Fibroblast of the conjunctiva (primary cell): ENCODE measurements at places on chromosomes 2 and 18.

DNA sequence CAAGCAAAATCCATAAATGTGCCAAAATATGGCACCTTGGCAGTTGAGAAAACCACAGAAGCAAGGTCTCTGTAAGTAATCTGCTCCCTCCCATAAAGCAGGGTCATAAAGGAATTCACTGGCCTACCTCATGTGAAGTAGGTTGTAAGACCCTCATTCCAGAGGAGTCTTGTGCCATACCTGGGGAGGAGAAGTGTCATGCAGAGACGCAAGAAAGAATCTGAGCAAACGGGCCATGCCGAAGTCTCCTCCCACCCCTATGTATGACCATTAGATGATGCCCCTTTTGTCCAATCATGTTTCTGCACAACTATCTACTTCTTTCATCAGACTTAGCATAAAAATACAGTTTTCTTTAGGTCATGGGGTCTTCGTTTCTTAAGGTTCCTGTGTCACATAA, 14.6 kb downstream of the NMUR1 start:
- DNase-seq: no peak

GRCh38 chr2:54899576-54900200, 150.6 kb downstream of the RTN4 start:
- DNase-seq: peak; percentile 55

- no peak for DNase-seq
Measured at GRCh38 chr2:71006955-71007799, 12.5 kb upstream of the TEX261 start.

DNA sequence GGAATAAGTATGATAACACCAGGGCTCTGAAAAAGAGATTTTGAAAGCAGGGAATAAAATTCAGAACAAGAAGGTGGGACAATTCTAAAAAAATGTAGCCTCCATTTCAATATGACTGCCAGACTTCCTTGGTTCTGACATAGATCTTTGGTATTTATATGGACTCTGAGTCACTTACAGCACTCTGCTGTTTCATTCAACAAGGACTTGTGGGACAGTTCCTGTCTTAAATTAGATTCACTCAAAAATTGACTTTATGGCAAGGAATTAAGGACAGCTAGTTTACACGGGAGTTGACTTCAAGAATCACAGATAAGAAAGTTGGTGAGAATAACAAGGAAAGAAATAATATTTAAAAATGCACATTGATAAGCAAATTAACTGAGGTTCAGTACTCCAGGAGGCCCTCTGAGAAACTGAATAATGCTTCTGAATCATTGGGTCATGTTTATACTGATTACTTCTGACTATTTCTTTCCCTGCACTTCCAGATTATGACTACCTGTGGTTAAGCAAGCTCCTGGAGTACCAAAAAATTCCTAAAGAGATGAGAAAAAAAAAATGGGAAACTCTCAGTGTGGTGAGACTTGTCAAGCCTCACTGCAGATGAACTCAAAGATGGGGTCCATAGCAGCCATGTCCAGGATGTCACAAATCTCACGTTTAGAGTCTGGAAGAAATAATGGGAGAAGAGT, 828.3 kb upstream of the PIK3C3 start:
- DNase-seq: no peak

GRCh38 chr2:46656640-46657039, 177.3 kb downstream of the TMEM247 start:
- no peak for DNase-seq

- no peak for DNase-seq
Measured at GRCh38 chr2:174350018-174350417, 15.3 kb downstream of the SP9 start.

DNA sequence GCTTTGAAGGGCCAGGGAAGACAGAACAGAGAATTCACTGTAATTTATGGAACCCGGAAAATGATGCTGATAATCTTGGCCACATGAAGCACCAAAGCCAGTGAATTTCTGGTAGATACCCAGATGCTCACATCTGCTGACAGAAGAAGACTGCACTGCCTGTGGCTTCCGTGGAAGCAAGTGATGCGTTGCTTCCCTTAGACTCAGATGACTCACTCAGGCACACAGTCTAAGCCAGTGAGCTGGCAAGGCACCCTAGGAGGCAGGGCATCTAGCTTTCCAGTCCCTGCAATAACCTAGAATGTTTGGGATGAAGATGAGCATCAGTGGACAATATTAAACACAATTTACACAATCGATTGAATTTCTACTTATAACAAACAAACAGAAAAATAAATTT, 284.7 kb downstream of the CMPK2 start:
- DNase-seq: no peak

DNA sequence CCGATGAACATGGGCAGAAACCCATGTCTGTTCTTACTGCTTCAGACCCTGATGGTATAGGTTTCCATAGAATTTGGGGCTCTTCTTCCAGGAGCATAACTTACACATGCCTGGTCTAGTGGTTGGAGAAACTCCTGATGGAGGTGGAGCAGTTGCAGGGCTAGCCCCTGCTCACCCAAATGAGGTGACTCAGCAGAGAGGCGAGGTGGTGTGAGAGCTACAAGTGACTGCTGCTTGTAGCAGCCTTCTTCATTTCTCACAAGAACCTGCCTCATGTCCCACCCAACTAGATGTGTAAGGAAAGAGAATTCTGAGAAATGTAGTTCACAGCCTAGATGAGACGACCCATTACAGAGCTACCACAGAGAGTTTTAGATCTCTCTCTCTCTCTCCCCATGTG, 105.3 kb downstream of the ZNF407 start:
- DNase-seq: no peak

- DNase-seq: no peak
Measured at GRCh38 chr2:98294711-98295110, 51.5 kb upstream of the CNGA3 start.

GRCh38 chr2:177889818-177890460, 182.6 kb downstream of the PDE11A start:
- DNase-seq: no peak

DNA sequence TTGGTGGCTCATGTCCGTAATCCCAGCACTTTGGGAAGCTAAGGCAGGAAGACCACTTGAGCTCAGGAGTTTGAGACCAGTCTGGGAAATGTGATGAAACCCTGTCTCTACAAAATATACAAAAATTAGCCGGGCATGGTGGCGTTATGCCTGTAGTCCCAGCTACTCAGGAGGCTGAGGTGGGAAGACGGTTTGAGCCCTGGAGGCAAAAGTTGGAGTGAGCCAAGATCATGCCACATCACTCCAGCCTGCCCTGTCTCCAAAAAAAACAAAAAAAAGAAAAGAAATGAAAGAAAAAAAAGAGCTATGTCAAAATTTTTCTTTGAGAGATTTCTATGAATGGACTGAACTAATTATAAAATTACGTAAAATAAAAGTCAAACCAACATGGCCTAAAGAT, 34.7 kb downstream of the ROCK2 start:
- no peak for DNase-seq

DNA sequence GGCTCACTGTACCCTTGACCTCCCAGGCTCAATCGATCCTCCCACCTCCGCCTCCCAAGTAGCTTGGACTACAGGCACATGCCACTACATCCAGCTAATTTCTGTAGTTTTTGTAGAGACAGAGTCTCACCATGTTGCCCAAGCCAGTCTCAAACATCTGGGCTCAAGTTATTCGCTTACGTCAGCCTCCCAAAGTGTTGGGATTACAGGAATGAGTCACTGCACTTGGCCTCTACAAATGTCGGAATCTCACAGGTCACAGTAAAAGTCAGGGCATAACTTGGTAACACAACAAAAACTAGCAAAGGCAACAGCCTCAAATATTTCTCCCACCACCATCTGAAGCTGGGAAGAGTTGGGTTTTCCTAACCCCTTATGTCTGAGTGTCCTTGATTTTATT, 25.3 kb downstream of the SCG2 start:
- peak; percentile 90 for DNase-seq

- DNase-seq: no peak
Measured at GRCh38 chr18:2197946-2198345, 373.4 kb downstream of the METTL4 start.

DNA sequence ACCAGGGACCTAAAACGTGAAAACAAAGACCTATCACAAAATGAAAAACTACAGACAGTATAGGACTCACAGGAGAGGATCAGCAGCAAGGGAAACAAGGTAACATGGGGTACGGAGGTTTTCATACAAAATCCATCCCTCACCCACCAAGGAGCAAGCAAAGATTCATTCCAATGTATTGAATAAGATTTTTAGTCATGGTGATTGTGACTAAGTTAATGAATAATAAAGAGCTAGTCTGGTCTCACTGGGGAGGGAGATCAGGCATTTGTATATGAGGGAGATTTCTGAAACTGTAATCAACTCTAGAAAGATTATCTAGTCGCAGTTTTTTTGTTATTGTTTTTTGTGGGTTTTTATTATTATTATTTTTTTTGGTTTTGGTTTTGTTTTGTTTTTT, 336.5 kb upstream of the MMADHC start:
- no peak for DNase-seq

GRCh38 chr2:109562421-109562820, 51.3 kb downstream of the SEPTIN10 start:
- no peak for DNase-seq

DNA sequence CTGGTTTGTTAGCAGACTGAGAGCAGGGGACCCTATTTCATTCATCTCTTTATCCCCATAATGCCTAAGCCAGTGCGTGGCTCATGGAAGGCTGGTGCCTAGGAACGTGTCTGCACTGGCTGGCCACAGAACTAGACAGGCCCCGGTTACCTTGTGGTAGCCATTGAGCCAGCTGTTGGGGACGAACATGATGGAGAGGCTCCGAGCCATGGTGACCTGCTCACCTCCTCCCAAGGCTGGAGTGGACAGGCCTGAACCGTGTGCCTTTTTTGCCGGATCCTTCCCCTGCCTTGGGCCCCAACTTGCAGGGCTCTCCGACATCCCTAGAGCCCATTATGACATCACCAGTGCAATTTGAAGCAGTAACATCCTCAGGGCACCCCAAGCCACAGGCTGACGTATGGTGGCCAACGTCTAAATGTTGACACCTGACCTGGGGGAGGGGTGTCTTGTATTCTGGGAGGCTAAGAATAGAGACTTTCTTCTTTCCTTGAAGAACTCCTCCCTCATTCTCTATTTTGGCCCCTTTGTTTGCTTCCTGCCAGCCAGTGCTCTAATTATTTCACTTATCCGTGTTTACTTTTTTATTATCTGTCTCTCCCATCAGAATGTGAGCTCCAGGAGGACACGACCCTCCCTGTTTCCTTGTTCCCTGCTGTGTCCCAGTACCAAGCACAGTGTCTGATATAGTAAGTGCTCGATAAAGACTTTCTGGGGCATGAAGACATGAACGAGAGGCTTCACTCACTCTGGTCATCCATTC, 12.2 kb upstream of the DNPEP start:
- no peak for DNase-seq

DNA sequence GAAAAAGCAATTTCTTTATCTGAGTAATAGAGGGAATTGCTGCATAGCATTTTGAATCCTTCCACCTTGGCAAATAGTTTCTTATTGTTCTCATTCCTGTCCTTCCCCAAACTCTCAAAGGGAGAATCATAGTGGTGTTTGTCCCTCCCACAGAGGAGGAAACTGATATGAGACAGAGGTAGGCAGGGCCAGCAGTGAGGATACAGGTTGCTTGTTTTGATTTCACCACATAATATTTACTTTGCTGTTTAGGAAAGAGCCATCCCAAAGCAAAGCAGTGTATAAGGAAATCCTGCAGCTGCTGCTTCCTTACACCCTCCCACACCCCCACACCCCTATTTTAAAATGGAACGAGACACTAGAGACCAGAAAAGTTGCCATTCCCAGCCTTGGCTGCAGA, 195.3 kb downstream of the SETBP1 start:
- no peak for DNase-seq
